ENCODE measurements at places on chromosomes 16 and 17. TPM values are rescaled to one million over a fixed set of nuclear protein-coding genes. Genes with fewer than 3 reads are reported as not detected.

USP32 gene
- 42.2 TPM for total RNA-seq

TBX2 gene
- 2.0 TPM for total RNA-seq

BCAR1 gene
- total RNA-seq = 125 TPM

NOTUM gene
- not detected for total RNA-seq

WFDC1 gene
- 5.6 TPM for total RNA-seq

TBC1D3I gene
- 0.60 TPM for total RNA-seq

ESRP2 gene
- total RNA-seq = not detected

SLFN11 gene
- 15.2 TPM for total RNA-seq

- H3K27ac ChIP-seq = no peak overlapping the region
- no peaks in the 10 kb centered on the region for H3K4me1 ChIP-seq
- no peak overlapping the region for H3K4me3 ChIP-seq
- no peak for DNase-seq
- H3K27me3 ChIP-seq = no peaks in the 10 kb centered on the region
Observed at GRCh38 chr16:84088695-84089395, 27.9 kb downstream of the MBTPS1 start.

DNA sequence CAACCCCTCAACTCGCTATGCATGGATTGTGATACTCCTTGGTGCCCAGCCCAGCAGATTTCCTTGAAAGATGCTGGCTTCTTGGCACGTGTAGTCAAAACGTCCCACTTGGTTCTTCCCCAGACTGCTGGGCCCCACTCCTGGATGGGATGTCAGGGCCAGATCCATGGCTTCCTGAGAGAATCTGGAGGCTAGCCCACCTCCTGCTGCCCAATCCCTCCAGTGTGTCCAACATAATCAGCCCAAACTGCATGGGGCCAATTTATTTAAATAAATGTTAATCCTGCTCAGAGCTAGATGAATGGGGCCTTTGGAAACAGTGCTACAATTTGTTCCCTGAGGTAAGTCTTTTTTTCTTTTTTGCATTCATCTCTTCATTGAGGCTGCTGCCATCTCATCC lies 49.4 kb downstream of the WSB1 start:
- no peaks in the 10 kb centered on the region for H3K36me3 ChIP-seq
- DNase-seq = no peak
- no peak overlapping the region for H3K4me3 ChIP-seq
- no peak overlapping the region for H3K27ac ChIP-seq
- no peaks in the 10 kb centered on the region for H3K27me3 ChIP-seq

DNA sequence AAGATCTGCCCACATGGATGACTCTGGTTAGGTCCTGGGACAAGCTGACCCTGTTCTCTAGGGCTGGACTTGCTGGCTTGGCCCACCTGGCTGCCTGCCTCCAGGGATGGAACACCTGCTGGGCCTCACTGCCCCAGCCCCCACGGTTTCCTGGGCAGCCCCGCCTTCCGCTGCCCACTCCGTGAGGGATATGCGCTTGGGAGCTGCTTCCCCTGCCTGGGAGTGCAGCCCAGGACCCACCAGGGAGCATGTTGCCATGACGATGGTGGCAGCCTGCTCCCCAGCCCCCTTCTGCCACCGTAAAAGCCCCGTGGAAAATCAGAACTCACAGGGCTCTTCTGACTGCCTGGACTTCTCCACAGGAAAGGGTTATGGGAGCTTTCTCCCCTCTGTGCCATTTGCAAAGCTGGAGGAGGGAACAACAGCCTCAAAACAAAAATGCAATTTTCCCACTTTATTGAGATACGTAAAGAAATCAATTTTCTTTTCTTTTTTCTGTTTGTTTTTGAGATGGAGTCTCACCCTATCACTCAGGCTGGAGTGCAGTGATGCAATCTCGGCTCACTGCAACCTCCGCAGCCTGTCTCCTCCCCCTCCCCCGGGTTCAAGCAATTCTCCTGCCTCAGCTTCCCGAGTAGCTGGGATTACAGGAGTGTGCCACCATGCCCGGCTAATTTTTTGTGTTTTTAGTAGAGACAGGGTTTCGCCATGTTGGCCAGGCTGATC lies 18.0 kb upstream of the GAS7 start:
- no peak overlapping the region for H3K4me3 ChIP-seq
- no peak overlapping the region for H3K27ac ChIP-seq
- no peaks in the 10 kb centered on the region for H3K4me1 ChIP-seq
- H3K27me3 ChIP-seq = peaks cover 11% of the 10 kb centered on the region

- no peak overlapping the region for H3K27ac ChIP-seq
- no peaks in the 10 kb centered on the region for H3K36me3 ChIP-seq
Observed at GRCh38 chr17:48989100-48989499, 8.1 kb upstream of the IGF2BP1 start.

- no peak overlapping the region for H3K4me3 ChIP-seq
- peaks cover 1% of the 10 kb centered on the region for H3K4me1 ChIP-seq
- DNase-seq = no peak
- no peak overlapping the region for H3K27ac ChIP-seq
- peaks cover 1% of the 10 kb centered on the region for H3K27me3 ChIP-seq
Observed at GRCh38 chr17:27288183-27288582, 5.7 kb upstream of the WSB1 start.

GRCh38 chr17:80694992-80695912 lies 150.6 kb downstream of the RPTOR start:
- H3K4me3 ChIP-seq = no peak overlapping the region
- DNase-seq = no peak
- no peaks in the 10 kb centered on the region for H3K27me3 ChIP-seq
- H3K36me3 ChIP-seq = no peaks in the 10 kb centered on the region

DNA sequence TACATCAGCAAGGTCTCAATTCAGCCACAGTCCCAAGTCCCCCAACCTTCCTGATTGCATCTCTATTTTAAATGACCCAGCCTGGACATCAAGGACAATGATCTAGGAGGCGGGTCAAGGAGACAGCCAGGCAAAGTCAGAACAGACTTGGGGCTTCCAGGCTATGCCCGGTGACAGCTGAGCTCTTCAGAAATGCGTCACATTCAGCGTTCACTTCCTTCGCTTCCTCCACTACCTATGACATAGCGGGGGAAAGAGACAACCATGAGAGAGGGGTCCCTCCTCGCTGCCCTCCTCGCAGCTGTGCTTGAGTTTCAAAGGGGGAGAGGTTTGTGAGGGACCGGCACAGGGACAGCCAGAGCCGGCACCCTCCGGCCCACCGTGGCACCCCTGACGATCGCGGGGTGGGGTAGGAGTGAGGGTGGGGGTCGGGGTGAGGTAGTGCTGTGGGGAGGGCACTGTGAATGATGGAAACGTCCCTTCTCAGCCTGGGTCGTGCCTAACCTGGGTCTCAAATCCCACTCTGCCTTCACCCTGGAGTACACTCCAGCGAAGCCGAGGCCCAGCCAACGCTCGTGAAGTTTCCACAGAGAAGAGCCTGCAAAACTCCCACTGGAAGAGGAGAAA lies 12.3 kb upstream of the LGALS3BP start:
- peaks cover 3% of the 10 kb centered on the region for H3K4me1 ChIP-seq
- H3K27ac ChIP-seq = no peak overlapping the region
- H3K27me3 ChIP-seq = no peaks in the 10 kb centered on the region

DNA sequence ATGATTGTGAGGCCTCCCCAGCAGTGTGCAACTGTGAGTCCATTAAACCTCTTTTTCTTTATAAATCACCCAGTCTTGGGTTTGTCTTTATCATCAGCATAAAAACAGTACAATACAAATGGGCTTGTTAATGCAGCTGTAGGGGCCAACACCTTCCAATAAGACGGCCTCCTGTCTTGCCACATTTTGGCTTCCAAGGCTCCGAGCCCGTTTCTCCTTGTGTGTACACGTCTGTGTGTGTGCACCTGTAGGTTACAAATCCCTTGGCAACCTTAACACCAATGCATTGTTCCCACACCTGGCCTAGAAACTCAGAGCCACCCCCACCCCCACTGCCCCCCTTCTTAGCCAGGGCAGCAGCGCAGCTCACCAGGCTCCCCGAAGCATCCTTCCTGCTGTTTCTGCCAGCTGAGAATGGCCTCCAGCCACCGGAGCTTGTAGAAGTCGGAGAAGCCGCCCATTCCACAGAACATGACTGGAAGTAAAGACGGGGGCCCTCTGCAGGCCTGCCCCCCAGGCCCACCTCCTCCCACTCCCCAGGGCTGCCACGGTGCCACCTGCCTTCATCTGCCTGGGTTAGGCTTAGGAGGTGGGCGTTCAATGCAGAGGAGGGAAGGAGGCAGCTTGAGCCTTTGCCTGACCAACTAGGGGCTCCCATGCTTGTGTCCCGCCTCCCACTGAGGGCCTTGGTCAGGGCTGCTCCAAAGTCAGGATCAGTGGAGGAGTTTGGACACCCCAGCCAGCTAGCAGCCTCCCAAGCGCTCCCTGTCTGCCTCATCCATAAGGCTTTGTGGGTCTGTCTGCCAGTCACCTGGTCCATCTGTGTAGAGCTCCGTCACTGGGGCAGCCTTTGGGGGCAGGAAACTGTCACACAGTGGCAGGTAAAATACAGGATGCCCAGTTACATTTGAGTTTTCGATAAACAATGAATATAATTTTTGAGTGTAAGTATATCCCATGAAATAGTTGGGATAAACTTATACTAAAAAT lies 10.6 kb downstream of the C16orf89 start:
- peak; percentile 67 for DNase-seq
- no peak overlapping the region for H3K4me3 ChIP-seq
- H3K36me3 ChIP-seq = peaks cover 3% of the 10 kb centered on the region
- peaks cover 2% of the 10 kb centered on the region for H3K4me1 ChIP-seq
- H3K27ac ChIP-seq = no peak overlapping the region
- H3K27me3 ChIP-seq = peaks cover 16% of the 10 kb centered on the region

- DNase-seq = no peak
- H3K27ac ChIP-seq = no peak overlapping the region
- H3K4me3 ChIP-seq = no peak overlapping the region
- no peaks in the 10 kb centered on the region for H3K36me3 ChIP-seq
- H3K27me3 ChIP-seq = peaks cover 17% of the 10 kb centered on the region
Observed at GRCh38 chr17:76987486-76988093, 119.4 kb downstream of the MGAT5B start.

- no peaks in the 10 kb centered on the region for H3K36me3 ChIP-seq
- H3K4me1 ChIP-seq = peaks cover 42% of the 10 kb centered on the region
- H3K4me3 ChIP-seq = no peak overlapping the region
Observed at GRCh38 chr16:23128056-23128455, 21.2 kb downstream of the USP31 start.

DNA sequence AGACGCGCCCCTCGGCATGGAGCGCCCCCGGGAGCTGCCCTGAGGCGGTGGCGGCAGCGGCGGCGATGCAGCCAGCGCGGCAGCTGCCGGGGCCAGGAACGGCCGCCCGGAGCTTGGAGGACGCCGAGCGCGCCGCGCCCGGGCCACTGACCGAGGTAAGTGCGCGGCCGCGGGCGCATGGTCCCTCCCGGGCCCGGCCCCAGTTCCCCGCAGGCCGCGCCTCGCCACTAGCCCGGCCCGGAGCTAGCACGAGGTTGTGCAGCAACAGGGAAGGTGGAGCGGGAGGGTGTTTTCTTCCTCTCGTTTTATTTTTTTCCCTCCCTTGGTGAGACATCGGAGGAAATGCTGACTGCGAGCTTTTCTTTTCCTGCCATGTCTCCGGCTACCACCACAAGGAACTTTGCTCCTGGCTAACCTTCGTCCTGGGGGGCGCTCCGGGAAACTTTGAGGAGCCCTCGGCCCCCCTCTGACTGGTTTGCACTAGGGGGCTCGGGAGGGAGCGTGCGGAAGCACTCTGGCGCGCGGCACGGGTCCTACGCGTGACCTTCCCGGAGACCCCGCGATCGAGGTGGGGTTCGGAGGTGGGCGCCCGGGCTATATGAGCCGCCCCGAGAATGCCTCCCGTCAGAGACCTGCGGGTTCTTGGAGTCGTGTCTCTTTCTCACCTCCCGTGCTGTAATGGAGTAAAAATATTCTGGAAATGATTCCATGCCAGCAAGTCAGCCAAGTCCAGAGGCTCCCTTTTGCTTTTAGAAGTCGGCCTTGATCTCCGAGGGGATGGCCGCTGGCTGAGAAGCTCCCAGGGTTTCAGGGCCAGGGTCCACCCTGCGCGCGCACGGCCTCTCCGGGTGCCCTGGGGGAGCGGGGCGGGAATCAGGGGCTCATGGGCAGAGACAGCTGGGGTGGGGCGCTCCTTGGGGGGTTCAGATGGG lies 868 bp downstream of the KCNJ12 start:
- H3K36me3 ChIP-seq = no peaks in the 10 kb centered on the region
- H3K27me3 ChIP-seq = peaks cover 3% of the 10 kb centered on the region
- no peak for DNase-seq
- H3K4me1 ChIP-seq = peaks cover 6% of the 10 kb centered on the region
- H3K27ac ChIP-seq = peak overlapping the region; percentile 8

- peaks cover 25% of the 10 kb centered on the region for H3K4me1 ChIP-seq
- no peaks in the 10 kb centered on the region for H3K36me3 ChIP-seq
- H3K27me3 ChIP-seq = no peaks in the 10 kb centered on the region
- DNase-seq = no peak
- H3K27ac ChIP-seq = peak overlapping the region; percentile 65
- peak overlapping the region; percentile 85 for H3K4me3 ChIP-seq
Observed at GRCh38 chr16:79769928-79770243, 169.3 kb upstream of the MAF start.

DNA sequence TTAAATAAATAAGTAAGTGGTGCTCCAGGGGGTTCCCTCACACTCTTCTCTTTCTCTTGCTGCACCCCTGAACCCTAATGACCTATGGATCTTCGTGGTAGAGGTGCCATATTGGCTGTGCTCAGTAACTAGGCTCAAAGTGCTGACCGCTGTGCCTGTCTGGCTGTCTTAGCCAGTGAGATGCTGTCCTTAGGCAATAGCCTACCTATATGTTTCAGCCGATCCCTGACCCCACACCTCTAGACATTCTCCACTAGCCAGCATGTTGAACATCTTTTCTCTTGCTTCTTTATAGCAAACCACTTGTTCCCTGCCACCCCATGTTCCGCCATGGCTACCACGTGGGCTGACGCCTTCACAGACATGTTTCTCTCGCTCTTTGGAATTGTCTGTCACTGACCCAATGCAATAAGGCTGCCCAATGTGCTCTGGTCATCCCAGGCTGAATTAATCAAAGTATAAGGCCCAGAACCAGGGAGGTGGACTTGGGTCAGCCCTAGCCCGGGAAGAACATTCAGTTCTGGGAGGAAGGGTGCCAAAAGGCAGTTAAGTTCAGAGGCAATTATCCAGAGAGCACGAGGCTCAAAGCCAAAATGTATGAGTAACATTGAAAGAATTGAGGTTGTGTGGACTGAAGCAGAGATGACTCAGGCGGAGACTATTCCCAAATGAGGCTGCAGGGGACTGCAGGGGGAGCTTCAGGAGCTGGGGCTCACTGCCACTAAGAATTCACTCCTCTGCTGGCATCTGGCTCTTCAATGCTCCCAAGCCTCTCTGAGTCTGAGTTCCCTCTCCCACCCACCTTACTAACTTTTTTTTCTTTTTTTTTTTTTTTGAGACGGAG lies 28.7 kb upstream of the TNRC6A start:
- H3K4me3 ChIP-seq = peak overlapping the region; percentile 52
- H3K36me3 ChIP-seq = no peaks in the 10 kb centered on the region
- peaks cover 31% of the 10 kb centered on the region for H3K4me1 ChIP-seq
- H3K27me3 ChIP-seq = no peaks in the 10 kb centered on the region
- H3K27ac ChIP-seq = peak overlapping the region; percentile 94

DNA sequence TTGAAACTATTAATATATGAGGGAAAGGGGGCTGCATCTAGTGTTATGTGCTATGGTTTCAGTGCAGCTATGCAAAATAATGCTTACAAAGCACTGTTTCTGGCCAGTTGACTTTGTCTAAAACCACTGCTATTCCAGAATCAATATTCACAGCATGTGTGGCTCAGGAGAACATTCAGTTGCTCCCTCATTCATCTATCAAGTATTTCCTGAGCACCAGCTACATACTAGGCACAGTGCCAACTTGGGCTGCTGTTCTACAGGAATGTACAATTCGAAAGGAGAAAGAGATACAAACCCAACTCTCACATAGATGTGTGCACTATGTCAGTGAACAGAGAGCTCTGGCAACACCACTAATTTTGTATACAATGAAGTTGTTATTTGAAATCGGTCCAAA lies 183.0 kb downstream of the PHKB start:
- DNase-seq = no peak
- peaks cover 2% of the 10 kb centered on the region for H3K36me3 ChIP-seq

- no peaks in the 10 kb centered on the region for H3K4me1 ChIP-seq
- H3K4me3 ChIP-seq = no peak overlapping the region
- DNase-seq = no peak
- no peak overlapping the region for H3K27ac ChIP-seq
Observed at GRCh38 chr16:27515874-27516353, 33.8 kb downstream of the GTF3C1 start.
